ENCODE measurements at places on chromosomes 7 and 10.
A peak's percentile ranks its signal among the peaks of the same experiment; 100 is the strongest.

- DNase-seq: no peak
Measured at GRCh38 chr10:107264742-107265141, 100.2 kb upstream of the SORCS1 start.

DNA sequence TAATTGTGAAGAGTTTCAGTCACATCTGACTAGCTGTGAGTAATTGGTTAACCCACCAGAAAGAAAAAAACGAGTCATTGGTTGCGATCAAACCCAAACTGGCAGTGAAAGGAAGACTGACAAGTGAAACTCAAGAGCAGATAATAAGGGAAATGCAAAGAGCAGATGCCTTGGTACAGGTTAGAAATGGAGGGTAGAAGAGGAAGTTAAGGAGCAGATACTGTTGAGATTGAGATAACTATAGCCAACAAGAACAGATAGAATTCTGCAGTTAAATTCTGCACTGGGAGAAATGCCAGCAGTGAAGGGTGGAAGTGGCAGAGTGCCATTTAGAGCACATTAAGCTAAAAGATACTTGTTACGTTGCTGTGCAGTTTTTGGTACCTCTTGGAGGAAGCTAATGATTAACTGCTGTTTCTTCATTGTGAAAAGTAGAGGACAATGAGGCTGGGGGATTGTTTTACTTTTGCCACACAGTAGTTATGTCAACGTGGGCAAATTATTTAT lies 65.8 kb downstream of the CDK13 start:
- no peak for DNase-seq

GRCh38 chr7:140022582-140023211 lies 40.1 kb downstream of the PARP12 start:
- no peak for DNase-seq

- no peak for DNase-seq
Measured at GRCh38 chr7:148650232-148650858, 48.4 kb upstream of the CUL1 start.

DNA sequence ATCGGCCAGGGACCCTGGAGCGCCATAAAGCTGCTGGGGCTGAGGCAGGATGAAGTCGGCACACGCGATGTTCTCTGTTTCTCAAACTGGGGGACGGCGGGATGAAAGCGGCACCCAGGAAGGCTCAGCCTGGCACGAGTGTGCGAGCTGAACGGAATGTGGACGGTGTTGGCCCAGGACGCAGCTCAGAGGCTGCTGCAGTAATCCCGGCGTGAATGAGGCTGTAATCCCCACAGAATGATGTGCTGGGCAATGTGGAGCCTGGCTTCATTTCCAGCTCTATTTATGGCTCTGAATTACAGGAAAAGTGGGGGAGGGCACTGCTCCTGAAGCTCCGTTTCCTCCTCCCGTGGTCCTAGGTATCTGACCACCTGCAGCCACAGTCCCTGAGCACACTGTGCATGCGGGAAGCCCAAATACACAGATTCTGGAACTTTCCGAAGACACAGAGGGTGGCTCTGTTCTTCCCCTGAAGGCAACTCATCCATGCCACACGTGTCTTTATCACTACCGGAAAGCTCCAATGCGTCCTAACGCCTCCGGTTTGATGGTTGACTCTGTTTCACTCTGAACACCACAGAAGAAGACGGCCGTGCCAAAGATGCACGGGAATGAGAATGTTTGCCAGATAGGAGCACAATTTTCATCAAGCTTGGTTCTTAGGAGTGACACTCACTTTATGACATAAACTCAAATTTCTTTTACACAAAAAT lies 37.6 kb downstream of the KLF6 start:
- DNase-seq: no peak

DNA sequence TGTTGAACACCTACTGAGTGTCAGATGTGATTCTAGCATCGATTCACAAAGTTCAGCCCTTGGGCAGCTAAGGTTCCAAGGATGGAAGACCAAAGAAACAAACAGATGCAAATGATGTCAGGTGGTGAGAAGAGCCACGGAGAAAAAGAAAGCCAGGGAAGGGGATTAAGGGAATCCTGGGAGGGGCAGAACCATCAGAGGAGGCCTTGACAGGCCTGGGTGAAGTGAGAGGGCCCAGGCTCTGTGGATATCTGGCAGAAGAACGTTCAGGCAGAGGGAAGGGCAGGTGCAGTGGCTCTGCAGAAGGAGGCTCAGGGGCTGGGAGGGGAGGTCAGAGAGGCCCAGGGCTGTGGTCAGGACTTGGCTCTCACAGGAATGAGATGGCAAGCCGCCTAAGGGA lies 90.4 kb downstream of the C10orf105 start:
- no peak for DNase-seq

- DNase-seq: peak; percentile 22
Measured at GRCh38 chr7:2072042-2072441, 160.7 kb downstream of the MAD1L1 start.

GRCh38 chr10:80172896-80173295 lies 32.4 kb downstream of the ANXA11 start:
- DNase-seq: no peak

DNA sequence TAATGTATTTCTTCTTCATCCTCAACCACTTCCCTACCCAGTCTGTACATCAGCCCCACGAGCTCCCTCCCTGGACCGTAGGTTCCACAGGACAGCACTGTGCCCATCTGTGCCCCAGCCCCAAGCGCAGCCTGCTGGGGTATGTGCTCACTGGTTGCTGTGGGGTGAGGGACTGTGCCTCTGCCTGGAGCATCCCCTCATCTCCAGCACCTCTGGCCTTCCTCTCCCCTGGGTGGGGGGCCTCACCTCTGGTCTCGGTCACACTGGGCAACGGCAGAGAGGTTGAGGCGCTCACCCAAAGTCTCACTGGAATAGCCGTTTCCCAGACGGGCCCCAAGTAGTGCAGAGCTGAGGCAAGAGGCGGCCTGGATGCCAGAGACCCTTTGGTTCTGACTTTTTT lies 1.5 kb upstream of the PRKAR1B start:
- DNase-seq: no peak

DNA sequence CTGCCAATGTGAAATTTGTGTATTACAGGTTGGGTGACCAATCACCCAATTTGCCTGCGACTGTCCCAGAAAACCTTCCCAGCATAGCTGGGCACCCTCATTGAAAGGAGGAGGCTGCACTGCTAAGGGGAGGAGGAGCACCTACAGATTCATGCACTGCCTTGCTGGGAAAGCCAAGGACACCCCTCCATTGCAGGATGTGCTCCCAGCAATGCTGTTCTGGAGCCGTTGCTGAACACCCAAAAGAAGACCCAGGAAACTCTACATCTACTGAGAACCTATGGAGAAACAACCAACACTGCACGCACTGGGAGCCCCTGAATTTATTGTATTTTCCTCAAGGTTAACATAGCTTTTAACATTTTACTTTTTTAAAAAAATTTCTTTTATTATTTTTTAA lies 238.2 kb upstream of the GRB10 start:
- DNase-seq: no peak

DNA sequence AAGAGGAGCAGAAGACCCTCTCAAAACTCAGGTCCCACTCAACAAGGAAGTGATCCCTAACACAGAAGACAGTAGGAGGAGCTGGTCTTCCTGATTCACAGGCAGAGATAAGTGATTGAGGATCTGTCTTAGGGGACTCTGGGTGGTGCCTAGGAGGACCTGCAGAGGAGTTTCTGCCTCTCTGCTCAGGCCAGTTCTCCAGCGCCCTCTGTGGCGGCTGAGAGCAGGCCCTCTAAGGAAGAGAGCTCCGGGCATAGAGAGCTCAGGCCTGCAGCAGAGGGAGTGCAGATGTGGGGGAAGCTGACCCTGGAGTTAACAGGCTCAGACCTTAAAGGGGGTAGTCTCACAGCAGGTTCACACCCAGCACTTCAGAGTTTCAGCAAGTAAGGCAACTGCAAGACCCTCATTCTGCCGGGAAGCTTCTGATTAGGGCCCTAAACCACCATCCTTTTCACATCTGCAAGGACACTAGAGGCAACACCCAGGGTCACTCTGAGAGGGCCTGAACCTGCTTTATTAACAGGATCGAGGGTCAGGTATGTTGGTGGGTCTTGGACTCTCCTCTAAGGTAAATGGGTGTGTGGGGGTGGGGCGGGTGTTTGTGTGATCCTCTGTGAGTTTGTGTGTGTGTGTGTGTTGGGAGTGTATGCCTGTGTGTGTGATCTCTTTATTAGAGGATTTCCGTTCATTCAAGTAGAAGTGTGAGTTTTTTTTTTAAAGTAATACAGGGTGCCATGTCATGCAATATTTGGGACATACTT lies 57.6 kb upstream of the TARP start:
- peak; percentile 40 for DNase-seq

DNA sequence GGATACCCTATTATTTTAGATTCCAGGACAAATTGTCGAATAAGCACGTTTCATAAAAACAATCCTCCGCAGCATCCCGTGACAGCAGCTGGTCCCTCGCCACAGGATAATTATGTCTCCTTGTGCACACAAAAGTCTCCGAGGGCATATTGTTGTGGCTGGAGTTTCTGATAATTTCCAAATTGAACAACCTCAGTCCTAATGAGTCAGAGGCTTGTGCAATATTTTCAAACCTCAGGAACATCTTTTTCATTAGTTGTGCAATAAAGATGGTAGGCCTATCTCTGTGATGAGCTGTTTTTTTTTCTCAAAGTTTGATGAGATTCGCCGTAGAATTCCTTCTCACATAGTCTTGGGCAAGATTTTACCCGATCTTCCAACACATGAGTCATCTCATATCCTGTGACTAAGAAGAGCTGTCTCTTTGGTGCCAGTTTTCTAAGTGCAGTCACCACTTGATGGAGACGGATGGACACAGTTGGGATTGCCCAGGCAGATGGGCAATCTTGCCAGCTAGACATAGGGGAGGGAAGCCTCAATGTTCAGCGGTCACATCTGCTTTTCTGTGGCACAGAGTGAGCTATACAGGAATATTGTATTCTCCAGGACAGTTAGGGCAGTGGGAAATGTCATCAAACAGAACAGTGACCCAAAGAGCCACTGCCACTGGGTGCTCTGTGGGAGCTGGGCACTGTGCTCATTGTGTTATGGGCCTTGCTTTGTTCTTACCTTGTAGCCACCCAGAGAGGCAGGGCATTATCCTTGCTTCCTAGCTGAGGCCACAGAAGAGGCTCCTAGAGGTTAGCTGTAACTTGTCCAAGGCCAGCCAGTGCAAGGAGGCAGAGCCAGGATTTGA lies 7.8 kb downstream of the HTRA1 start:
- DNase-seq: no peak

DNA sequence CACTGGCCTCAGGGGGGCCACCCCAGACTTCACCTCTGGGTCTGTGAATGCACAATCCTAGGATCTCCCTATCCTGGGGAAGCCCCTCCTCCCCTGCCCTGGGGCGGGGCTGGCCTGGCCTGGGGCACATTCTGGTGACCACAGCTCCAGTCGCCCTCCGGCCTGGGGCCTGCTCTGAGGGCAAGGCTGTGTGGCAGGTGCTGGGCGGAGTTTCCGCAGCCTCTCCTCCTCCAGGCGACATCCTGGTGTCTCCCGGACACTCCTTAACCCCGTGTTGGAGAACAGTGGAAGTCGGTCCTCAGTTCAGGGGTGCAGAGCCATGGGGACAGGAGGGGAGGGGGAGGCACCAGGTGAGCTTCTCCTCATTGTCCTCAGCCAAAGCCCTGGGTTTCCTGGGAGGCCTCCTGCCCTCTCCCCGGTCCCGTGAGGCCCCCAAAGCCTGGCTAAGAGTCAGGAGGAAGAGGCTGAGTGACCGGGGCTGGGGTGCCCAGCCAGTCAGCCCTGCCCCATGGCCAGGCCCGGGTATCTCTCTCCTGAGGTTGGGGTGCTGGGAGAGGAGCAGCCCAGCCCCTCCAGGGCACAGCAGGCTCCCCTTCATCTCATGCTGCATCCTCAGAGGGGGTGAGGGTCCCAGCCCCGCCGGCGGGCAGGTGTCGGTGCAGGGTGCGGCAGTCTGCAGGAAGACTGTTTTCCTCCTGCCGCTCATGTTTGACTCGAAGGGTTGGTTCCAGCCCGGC lies 22.6 kb downstream of the UNCX start:
- DNase-seq: no peak

DNA sequence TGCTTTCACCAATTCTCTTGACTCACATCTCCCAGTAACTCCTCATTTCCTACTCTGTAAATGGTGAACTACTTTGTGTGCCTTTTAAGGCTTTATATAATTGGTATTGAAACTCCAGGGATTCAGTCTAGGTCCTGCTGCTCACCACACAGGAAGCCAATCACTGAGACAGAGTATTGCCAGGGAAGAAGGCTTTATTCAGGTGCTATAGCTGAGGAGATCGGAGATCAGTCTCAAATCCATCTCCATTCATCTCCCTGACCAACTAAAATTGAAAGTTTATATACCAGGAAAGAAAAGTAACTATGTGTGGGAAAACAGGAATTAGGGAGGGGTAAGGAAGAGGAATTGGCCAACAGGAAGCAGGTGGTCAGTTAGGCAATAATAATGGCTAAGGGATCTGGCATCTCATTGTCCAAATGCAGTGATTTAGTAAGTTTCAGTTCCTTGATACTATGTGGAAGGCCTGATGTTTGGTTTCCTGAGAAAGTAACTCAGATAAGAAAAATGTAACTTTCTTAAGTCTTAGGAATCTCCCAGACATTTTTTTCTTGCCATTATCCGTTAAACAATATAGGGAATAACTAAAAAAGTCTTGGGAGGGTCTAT lies 10.2 kb upstream of the SDHAF3 start:
- no peak for DNase-seq

DNA sequence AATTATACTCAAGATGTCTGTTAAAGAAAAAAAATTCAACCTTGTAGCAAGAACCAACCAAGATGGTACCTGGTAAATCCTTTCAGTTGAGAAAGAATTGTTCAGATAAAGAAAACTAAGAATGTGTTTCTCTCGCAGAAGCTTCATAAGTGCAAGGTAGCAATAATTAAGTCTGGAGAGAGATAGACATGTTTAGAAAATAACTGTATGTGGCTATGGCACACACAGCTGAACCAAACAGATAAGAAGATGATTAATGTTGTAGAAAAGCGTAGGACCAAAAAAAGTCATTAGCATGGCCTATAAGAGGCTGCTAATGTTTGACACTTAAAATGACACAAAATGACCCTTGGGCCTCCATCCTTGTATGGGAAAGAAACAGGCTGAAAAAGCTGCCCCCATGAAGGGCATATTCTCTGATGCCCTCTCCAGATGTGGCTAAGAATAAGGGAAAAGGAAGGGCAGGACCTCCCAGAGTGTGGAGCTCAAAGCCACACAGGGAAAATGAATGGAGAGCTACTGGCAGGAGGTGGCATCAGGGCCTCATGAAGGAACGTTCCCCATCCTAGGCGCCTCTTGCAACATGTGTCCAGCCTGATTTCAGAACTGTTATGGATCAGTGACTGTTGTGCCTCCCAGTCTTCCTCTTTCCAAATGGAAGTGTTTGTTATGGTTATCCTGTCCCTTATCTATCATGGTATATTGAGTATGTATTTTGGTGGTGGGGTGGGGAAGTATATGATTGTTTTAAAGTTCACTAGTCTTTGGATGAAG lies 30.7 kb downstream of the TLL2 start:
- DNase-seq: no peak

GRCh38 chr7:30521532-30521931 lies 16.9 kb upstream of the GGCT start:
- no peak for DNase-seq

GRCh38 chr7:83970081-83970480 lies 224.5 kb downstream of the SEMA3A start:
- no peak for DNase-seq

DNA sequence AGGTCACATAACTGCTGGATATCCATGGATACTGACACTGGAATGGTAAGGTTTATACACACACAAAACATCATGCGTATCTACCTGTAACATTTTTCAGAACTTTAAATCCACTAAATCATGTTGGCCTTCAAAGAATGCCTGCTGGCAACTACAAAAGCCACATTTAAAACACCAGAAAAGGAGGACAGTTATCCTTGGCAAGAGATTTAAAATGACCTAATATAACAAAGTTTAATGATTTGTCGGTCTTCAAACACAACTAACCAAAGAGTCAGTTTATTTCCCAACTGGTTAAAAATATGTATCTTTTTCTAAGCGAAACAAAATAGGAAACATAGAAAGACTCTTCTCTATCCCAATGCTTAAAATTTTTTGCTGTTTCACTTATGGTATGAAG lies 24.0 kb downstream of the WAPL start:
- no peak for DNase-seq
